Nephron progenitor cell (in vitro differentiated cells): ENCODE measurements at places on chromosomes 1 and 21.

DNA sequence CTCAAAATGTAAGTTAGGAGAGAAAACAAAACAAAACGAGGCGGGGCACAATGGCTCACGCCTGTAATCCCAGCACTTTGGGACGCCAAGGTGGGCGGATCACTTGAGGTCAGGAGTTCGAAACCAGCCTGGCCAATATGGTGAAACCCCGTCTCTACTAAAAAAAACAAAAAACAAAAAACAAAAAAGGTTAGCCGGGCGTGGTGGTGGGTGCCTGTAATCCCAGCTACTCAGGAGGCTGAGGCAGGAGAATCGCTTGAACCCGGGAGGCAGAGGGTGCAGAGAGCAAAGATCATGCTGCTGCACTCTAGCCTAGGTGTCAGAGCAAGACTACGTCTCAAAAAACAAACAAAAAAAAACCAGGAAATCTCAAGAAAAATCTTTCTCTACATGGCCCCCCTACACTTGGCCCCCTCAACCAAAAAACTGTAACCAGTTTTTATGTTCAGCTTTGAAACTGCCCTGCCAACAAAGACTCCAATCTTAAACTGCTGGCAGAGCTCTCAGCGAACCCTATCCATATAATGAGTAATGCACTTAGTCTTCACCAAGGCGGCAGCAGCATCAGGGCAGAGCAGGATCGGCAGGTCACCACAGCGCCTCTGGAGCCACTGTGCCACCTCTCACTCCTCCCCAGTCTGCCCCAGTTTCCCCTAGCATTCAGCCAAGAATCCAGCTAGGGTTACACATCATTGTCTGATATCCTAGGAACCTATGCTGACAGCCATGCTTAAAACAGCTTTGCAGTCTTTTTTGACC is 71.7 kb downstream of the JAK1 start:
- DNase-seq = no peak
- H3K36me3 ChIP-seq = no peaks in the 10 kb centered on the region
- no peak overlapping the region for H3K4me3 ChIP-seq
- peaks cover 11% of the 10 kb centered on the region for H3K27me3 ChIP-seq
- no peak overlapping the region for H3K27ac ChIP-seq
- H3K4me1 ChIP-seq = peaks cover 20% of the 10 kb centered on the region

- no peak overlapping the region for H3K4me3 ChIP-seq
- no peaks in the 10 kb centered on the region for H3K36me3 ChIP-seq
- peaks cover 7% of the 10 kb centered on the region for H3K27me3 ChIP-seq
- peaks cover 12% of the 10 kb centered on the region for H3K4me1 ChIP-seq
- no peak for DNase-seq
Measured at GRCh38 chr1:67957066-67957465, 93.4 kb downstream of the DIRAS3 start.

- no peak overlapping the region for H3K27ac ChIP-seq
- H3K27me3 ChIP-seq = no peaks in the 10 kb centered on the region
- no peaks in the 10 kb centered on the region for H3K4me1 ChIP-seq
- no peak overlapping the region for H3K4me3 ChIP-seq
Measured at GRCh38 chr1:247173431-247173830, 1.6 kb upstream of the ZNF124 start.

DNA sequence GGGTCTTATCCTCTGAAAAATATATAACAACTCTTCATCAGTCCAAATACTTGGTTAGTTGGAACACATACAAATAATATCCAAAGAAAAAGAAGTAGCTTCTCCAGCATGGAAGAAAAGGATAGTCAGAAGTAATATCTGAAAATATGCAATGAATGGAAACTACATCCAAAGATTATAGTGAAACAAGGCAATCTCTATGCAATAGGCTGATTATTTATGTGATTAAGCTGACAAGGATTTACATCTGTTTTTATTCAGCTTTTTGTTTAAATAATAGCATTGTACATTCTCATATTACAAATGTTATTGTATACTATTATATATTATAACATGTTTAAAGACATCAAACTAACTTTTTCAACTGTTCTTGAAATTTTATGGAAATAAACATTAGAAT is 15.3 kb upstream of the TGFBR3 start:
- peaks cover 6% of the 10 kb centered on the region for H3K27me3 ChIP-seq
- no peak overlapping the region for H3K4me3 ChIP-seq
- no peaks in the 10 kb centered on the region for H3K4me1 ChIP-seq
- H3K27ac ChIP-seq = no peak overlapping the region

DNA sequence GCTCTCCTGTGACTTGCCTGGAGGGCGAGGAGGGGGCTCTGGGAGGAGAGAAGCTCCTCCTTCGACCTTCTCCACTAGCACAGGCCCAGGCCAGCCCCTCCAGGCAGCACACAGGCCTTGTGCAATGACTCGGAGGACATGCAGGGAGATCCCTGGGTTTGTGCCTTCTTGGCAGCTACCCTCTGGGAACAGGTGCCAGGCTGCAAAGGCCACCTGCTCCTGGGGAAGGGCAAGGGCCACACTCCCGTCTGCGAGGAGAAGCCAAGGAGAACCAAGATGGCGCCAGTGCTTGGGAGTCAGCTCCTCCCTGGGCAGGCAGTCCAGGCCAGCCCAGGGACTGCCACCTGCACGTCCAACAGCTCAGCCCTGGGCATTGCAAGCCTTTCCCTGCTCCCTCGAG is 15.3 kb downstream of the CASZ1 start:
- peaks cover 28% of the 10 kb centered on the region for H3K27me3 ChIP-seq
- no peak for DNase-seq
- H3K4me1 ChIP-seq = peaks cover 26% of the 10 kb centered on the region
- H3K27ac ChIP-seq = no peak overlapping the region
- no peaks in the 10 kb centered on the region for H3K36me3 ChIP-seq

GRCh38 chr1:174324939-174325338 is 122.8 kb upstream of the GPR52 start:
- H3K4me3 ChIP-seq = no peak overlapping the region
- DNase-seq = no peak
- H3K36me3 ChIP-seq = peaks cover 50% of the 10 kb centered on the region
- no peaks in the 10 kb centered on the region for H3K4me1 ChIP-seq
- no peaks in the 10 kb centered on the region for H3K27me3 ChIP-seq

- H3K27me3 ChIP-seq = peaks cover 19% of the 10 kb centered on the region
- peaks cover 9% of the 10 kb centered on the region for H3K4me1 ChIP-seq
- H3K27ac ChIP-seq = no peak overlapping the region
- no peak overlapping the region for H3K4me3 ChIP-seq
Measured at GRCh38 chr1:19495799-19496526, 10.6 kb upstream of the CAPZB start.

DNA sequence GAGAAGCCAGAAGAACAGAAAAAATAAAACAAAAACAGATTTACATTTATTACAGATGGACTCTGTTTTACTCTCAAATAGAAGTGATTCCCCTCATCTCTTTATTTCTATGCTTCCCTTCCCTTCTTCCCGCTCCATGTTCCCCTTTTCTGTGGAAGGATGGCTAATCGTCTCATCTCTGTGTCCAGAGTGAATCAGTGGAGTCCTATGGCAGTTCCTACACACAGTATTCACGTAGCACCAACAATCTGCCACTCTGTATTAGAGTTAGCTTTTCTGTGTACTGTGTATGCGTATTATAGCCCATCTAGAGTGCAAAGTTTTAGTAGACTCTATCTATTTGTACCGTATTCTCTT is 6.8 kb upstream of the ERO1B start:
- no peak for DNase-seq
- peak overlapping the region; percentile 49 for H3K27ac ChIP-seq
- H3K4me3 ChIP-seq = no peak overlapping the region
- peaks cover 37% of the 10 kb centered on the region for H3K4me1 ChIP-seq

DNA sequence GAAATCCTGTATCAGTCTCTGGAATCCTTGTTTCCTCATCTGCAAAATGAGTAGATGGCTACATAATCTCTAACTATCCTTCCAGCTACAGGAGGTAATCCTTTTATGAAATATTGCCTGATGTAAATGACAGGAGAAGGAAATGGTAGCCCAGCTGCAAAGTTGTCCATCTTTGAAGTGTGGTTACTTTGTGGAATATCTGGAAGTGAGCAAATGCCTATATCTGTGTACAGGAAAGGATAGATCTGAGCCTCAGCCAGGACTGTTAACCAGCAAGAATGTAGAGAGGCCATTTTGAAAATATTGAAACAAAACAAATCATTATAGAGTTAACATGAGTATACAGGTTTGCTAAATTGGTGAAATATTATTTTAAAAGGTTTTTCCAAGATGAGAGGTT is 74.8 kb upstream of the BMP8A start:
- H3K27me3 ChIP-seq = peaks cover 2% of the 10 kb centered on the region
- DNase-seq = no peak
- no peak overlapping the region for H3K27ac ChIP-seq
- no peak overlapping the region for H3K4me3 ChIP-seq

DNA sequence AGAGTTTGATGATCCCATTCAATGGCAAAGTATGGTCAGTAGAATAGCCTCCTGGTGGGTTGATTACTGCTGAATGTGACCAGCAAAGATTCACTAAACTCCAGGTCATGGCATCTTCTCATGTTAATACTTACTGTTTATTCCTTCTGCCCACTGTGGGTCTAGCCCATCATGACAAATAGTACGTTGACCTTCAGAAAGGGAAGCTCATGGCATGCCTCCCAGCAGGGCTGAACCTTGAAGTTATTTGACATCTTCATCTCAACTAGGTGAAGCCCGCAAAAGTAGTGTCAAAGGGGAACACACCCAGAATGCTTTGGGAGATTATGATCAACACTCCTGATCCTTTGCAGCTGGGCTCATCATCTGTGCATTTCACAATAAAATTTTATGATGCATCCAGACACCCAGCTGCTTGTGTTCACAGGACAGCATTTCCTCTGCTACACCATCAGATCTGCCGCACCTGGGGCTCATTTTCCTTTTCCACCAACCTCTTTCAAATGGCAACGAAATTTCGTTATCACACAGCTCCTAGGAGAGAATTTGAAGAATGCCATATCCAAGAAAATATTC is 49.6 kb downstream of the HLX start:
- H3K27ac ChIP-seq = no peak overlapping the region
- peaks cover 20% of the 10 kb centered on the region for H3K27me3 ChIP-seq
- no peak for DNase-seq
- H3K4me1 ChIP-seq = peaks cover 31% of the 10 kb centered on the region

DNA sequence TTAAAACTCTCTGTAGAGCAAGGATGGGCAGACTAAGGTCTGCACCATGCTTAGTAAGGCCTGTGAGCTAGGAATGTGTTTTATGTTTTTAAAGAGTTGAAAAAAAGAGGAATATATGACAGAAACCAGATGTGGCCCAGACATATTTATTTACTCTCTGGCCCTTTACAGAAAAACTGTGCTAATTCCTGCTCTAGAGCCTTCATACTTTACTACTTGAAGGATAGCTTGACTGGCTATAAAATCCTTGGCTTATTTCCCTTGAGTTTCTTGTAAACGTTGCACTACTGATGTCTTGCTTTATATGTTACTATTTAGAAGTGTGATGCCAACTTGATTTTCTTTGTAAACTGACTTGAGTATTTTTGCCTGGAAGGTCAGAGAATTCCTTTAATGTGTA is 33.5 kb downstream of the CTBS start:
- no peaks in the 10 kb centered on the region for H3K27me3 ChIP-seq
- peaks cover 37% of the 10 kb centered on the region for H3K36me3 ChIP-seq
- DNase-seq = no peak
- H3K4me1 ChIP-seq = no peaks in the 10 kb centered on the region

DNA sequence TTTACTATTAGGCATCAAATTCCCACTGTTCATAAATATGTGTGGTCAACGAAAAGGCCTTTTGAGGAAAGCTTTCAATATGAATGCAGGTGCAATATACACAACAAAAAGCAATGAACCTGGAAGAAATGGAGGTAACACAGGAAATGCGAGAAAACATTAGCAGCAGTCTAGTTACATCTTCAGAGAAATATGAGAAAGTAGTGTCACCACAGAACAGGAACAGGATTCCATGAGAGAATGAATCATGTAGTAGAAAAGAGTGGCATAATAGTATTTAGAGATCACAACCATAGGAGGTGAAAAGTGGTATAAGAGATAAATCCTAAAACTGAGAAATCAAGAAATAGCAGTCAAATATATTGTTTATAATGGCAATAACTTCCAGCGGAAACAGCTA is 103.7 kb downstream of the AK5 start:
- no peak for DNase-seq
- H3K36me3 ChIP-seq = no peaks in the 10 kb centered on the region
- no peak overlapping the region for H3K27ac ChIP-seq
- H3K4me1 ChIP-seq = no peaks in the 10 kb centered on the region

GRCh38 chr1:177053648-177054047 is 110.9 kb downstream of the ASTN1 start:
- no peak for DNase-seq
- H3K27ac ChIP-seq = no peak overlapping the region
- peaks cover 23% of the 10 kb centered on the region for H3K4me1 ChIP-seq
- no peaks in the 10 kb centered on the region for H3K36me3 ChIP-seq
- no peak overlapping the region for H3K4me3 ChIP-seq
- peaks cover 7% of the 10 kb centered on the region for H3K27me3 ChIP-seq

- no peak overlapping the region for H3K27ac ChIP-seq
- H3K4me1 ChIP-seq = peaks cover 60% of the 10 kb centered on the region
- H3K4me3 ChIP-seq = no peak overlapping the region
- DNase-seq = no peak
- H3K36me3 ChIP-seq = no peaks in the 10 kb centered on the region
Measured at GRCh38 chr1:44606701-44607281, 67.5 kb downstream of the TMEM53 start.

DNA sequence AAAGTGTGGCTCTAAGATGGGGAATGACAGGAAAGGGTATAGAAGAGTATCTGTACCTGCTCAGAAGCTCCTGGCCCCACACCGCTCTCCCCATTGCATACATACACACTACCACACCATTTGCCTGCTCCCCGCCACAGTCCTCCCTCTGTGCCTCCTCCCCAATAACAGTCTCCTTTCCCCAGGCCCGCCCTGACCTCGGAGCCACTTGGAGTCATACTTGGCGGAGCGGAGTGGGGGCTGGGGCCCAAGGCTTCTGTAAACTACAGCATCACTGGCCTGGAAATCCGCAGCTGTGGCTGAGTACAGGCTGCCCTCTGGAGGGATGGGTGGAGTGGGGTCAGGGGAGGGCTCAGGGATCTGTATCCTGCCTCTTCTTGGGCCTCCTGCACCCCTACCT is 8.6 kb downstream of the SEMA6C start:
- peaks cover 7% of the 10 kb centered on the region for H3K4me1 ChIP-seq
- no peak overlapping the region for H3K4me3 ChIP-seq
- peaks cover 32% of the 10 kb centered on the region for H3K27me3 ChIP-seq
- peaks cover 66% of the 10 kb centered on the region for H3K36me3 ChIP-seq
